Fibroblast of the aortic adventitia (primary cell): ENCODE measurements at places on chromosomes 4 and X.
A peak's percentile ranks its signal among the peaks of the same experiment; 100 is the strongest.

GRCh38 chr4:156419080-156419685, 465.5 kb upstream of the CTSO start:
- peak; percentile 3 for DNase-seq

- DNase-seq: no peak
These were observed 56.2 kb downstream of the CD99L2 start for GRCh38 chrX:150842198-150842685.

DNA sequence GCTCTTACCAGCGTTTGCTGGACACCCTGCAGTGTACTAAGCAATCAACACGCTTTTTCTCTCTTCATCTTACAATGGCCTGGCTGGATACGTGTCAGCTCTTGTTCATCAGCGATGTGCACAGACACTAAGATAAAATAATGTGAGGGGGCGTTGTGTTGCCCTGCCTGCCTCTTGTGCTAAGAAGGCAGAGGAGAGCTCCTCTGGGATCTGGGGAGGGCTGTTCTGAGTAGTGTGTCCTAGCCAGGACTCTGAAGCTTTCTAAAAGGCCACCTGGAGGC, 49.7 kb downstream of the NELFA start:
- DNase-seq: no peak

GRCh38 chr4:53818104-53818503, 226.8 kb upstream of the LNX1 start:
- DNase-seq: peak; percentile 68

DNA sequence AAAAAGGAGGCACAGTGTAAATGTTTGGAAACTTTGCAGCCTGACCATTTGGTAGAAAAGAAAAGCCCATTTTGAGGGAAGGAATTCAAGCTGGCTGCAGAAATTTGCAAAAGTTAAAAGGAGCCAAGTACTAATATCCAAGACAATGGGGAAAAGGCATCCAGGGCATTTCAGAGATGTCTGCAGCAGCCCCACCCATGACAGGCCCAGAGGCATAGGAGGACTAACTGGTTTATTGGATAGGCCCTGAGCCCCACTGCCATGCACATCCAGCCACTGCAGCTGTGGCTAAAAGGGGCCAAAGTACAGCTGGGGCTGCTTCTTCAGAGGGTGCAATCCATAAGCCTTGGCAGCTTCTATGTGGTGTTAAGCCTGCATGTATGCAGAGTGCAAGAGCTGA, 104.9 kb downstream of the HS3ST1 start:
- no peak for DNase-seq

DNA sequence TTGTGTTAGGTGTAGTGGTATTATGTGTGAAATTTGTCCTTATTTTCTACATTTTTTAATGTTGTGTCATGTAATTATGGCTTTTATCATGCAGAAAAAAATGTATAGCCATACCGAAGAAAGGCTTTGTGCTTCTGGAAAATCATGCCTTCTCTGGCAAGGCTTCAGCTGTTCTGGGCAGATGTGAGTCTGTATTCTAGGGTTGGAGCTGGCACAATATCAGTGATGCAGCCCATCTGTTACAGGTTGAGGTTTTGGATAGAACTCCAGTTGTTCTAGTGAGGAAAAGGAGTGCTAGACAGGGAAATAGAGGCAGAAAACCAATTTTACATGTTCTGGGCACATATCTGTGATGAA, 44.8 kb upstream of the PRSS12 start:
- DNase-seq: peak; percentile 25
